ENCODE measurements at places on chromosomes 1 and 21.

DNA sequence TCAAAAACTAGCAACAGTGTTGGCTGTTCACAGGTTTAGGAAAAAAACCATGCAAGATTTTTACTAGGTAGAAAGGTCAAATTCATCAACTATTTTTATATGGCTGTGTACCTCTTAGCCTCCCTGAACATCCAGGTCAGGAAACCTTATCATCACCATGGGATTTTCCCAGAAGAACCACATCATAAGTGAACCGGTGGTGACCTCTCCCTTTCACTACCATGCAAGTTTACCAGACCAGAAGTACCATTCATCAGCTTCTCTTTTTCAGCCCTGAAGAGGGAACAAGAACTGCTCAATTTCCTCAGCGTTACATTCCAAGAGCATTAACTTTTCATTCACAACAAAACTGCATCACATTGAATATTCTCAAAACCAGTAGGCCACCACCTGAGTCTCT is 5.9 kb downstream of the SSBP3 start:
- DNase-seq, result no peak

DNA sequence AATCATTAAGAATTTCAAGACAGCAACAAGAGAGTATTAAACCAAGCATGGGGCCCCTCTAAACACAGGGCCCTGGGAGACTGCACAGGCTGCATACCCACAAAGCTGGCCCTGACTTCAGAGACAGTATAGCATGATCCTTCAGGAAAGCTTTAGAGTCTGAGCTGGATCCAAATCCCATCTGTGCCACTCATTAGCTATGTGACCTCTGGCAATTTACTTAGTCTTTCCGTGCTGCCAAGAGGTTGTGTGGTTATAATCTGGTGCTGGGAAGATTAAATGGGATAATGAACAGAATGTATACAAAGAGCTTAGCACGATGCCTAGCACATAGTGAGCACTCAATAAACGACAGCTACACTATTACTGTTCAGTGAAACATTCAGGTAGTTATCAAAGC is 4.0 kb downstream of the PHC2 start:
- no peak for DNase-seq

GRCh38 chr1:111417755-111418154 is 9.8 kb downstream of the OVGP1 start:
- DNase-seq, result no peak

DNA sequence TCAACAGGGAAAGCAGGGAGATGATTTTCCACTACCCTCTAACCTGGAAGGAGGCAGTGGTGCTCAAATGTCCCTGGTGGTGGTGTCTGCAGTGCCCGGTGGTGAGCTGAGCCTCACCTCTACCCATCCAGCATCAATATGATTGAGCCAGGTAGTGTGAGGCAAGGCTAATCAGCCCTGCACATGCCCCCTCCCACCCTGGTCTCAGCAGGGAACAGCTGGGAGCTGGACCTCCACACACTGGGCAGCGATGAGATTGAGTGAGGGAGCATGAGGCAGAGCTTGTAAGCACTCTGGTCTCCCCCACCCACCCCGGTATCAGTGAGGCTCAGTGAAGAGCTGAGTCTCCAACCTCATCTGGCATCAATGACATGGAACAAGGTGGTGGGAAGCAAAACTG is 634.3 kb downstream of the PTPRU start:
- no peak for DNase-seq

- no peak for DNase-seq
Measured at GRCh38 chr1:89347296-89347695, 16.6 kb upstream of the GBP6 start.

GRCh38 chr1:179034720-179035119 is 9.0 kb downstream of the FAM20B start:
- no peak for DNase-seq

DNA sequence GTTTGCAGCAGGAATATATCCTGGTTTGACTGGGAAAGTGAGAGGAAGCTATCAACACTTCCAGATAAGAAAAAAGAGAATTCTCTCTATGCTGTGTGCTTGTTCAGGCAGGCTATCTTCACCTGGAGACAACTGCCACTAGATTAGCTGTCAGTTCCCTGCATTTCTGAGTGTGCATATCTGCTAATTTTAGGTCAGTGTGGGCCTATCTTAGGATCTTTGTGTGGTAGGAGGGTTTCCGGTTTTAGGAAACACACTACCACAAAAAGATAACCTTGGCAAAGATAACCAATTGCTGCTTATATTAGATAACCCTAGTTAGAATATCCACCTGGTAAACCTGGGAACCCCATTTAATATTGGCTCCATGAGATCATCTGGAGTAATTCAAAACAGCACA is 22.5 kb upstream of the GBP5 start:
- DNase-seq, result no peak

GRCh38 chr21:36163750-36164741 is 7.4 kb downstream of the DOP1B start:
- no peak for DNase-seq

- DNase-seq, result no peak
Measured at GRCh38 chr1:119611701-119612113, 36.4 kb downstream of the ZNF697 start.

DNA sequence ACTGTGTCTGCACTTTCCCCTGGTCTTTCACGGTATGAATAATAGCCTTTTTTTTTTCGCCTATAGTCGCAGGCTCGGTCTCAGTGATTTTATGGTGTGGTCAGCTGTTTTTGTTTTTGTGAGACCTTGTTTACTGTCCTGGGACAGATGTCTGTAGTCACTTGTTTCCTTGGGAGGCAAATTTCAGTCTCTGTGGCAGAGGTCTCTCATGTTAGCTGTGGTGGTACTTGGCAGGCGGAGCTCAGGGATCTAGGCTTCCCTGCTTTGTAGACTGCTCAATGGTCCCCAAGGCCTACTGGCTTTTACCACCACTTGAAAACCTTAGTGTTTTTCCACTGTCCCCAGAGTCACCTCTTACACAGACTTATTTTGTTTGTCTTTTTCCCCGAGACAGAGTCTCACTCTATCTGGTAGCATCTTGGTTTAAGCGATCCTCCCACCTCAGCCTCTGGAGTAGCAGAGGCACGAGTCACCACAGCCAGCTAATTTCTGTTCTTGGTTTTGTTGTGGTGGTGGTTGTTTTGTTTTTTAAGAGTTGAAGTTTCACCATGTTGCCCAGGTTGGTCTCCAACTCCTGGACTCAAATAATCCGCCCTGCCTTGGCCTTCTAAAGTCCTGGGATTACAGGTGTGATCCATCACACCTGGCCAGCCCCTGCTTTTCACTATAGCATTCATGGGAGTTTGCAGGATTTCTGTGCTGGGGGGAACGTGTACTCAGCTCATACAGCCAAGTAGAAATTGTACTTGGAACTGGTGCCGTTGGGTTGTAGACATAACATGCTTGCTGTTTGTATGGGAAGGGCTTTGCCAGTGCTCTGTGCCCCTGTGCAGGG is 10.3 kb downstream of the RNU1-2 start:
- DNase-seq, result no peak

DNA sequence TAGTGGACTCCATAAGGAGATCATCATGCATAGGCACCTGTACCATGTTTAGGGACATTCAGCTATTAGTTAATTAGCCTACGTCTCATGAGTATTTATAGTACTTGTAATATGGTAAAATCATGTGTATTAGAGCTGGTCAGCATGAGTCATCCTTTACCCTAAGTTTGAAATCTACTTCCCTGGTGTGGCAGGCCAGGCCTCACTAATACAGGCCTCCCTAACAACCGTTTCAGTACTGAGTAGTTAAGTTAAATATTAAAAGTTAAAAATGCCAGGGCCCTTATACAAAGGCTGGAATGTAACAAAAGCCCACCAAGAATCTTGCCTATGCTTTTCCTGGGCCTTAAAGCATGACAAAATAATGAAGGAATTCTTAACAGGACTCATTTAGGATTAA is 356.3 kb upstream of the DPYD start:
- no peak for DNase-seq

- DNase-seq, result no peak
Measured at GRCh38 chr1:53792806-53793205, 45.3 kb downstream of the NDC1 start.

DNA sequence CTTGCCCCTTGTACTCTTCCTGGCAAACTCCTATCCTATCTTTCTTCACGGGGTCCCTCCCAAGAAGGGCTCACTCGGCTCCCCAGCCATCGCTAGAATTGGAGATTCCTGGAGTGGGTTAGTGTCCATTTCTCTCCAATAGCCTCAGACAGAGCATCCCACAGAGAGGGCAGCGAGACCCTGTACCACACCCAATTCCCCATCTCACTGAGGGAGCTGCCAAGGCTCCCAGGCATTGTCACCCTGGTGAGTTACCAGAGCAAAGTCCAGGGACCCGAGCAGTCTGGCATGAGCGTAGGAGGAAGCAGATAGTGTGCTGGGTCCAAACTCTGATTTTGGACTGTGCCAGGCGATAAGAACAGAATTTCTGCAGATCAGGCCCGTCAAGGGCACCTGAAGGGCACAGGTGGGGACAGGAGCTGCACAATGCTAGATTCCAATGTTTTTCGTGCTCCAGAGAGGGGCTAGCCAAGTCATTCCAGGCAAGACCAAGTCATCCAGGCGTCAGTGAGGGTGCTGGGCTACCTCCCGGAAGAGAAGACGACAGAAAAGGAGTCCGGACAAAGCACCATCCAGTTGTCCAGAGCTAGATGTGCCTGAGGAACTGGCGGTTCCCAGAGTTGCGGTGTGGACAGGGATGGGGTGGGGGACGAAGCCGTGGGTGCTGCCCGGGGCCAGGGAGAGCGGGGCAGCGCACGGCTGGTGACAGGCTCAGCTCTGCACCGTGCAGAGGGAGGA is 15.3 kb downstream of the AKR7A3 start:
- no peak for DNase-seq

DNA sequence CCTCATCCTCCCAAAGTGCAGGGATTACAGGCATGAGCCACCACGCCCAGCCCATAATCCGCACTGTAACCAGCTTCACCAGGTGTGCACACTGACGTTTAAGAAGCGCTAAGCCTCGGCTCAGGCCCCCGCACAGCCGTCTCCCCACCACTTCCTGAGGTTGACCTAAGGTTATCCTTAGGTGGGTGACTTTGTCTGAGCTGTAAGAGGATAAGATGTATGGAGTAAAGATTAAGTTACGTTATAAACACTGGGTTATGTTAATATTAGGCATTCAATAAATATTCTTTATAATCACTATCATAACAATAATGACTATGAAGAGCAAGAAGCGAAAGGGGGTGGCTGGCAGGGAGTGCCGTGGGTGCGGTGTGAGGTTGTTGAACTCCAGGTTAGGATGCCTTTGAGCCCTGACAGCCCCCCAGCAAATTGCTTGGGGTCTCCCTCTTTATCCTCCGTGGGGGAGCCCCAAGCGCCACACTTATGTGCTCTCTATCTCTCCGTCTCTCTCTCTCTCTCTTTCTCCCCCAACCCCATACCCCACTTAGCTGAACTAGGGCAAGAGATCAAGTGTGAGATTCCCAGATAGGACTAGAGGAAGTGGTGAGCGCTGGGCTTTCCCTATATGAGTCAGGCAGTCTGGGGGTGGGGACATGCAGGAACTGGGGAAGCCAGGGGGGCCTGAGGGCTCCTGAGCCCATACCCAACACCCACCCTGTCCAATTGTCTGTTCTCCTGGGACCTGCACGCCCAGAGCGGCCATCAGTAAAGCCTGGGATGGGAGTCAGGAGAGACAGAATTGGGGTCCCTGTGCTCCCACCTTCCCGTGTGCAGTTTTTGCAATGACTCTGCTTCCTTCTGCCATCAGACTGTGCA is 7.6 kb downstream of the EFHD2 start:
- peak; percentile 61 for DNase-seq

GRCh38 chr1:107894605-107895004 is 70.4 kb downstream of the VAV3 start:
- no peak for DNase-seq

GRCh38 chr1:92065042-92065441 is 10.2 kb downstream of the SETSIP start:
- DNase-seq, result no peak

- no peak for DNase-seq
Measured at GRCh38 chr1:163414778-163415177, 93.0 kb downstream of the NUF2 start.

DNA sequence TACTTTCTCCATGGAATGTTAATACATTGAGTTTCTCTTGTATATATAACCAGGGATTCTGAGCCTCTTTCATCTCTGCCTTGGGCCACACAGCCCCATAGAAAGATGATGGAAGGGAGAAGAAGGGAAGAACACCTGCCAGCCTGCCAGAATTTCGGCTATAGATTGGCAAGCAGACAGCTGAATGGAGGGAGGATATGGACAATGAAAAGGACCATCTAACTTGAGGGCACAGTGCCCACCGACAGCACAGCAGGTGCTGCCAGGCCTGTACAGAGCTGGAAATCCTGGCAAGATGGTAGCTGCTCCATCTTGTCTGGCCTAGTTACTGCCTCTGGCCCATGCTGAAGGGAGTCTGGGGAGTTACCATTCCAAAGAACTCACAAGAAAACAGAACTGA is 244.3 kb downstream of the FGGY start:
- no peak for DNase-seq

DNA sequence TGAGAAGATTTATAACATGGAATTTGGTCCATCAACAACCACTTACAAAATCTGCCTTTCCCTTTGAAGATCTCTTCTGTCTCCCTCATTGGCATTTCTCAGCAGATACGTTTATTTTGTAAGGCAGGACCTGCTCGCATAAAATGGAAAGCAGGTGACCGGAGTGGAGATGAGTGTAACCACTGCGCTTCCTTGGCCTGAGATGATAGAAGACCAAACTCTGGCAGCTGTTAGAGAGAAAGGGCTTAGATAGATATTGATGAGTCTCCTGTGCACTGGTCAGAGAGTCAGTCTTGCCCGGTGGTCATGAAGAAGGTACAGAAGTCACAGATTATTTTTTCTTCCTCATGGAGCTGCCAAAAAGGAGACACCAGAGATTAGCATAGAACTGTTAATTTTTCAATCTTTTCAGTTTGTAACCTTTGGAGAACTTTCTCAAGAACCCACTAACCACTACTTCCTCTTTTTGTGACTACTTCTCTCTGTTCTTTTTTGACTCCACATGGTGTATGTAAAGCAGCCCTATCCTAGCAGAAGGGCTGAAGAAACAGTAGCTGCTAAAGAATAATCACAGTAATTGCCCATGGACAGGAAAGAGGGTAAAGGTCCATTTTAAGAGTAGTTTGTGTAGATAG is 47.6 kb downstream of the FCRL3 start:
- DNase-seq, result no peak

- no peak for DNase-seq
Measured at GRCh38 chr1:29333008-29333407, 96.7 kb downstream of the PTPRU start.

- no peak for DNase-seq
Measured at GRCh38 chr1:63780565-63780964, 6.7 kb downstream of the ROR1 start.

Measured in H54 (cell line).